Neural progenitor cell (in vitro differentiated cells): ENCODE measurements at places on chromosomes 16 and 17.
A peak's percentile ranks its signal among the peaks of the same experiment; 100 is the strongest.

- DNase-seq: no peak
Observed at GRCh38 chr17:50312308-50312707, 33.6 kb upstream of the XYLT2 start.

GRCh38 chr17:17190188-17190587 lies 15.9 kb downstream of the PLD6 start:
- no peak for DNase-seq

GRCh38 chr16:89361751-89362539 lies 128.4 kb downstream of the ANKRD11 start:
- DNase-seq: no peak

GRCh38 chr17:2123375-2124251 lies 68.7 kb downstream of the HIC1 start:
- DNase-seq: peak; percentile 53

DNA sequence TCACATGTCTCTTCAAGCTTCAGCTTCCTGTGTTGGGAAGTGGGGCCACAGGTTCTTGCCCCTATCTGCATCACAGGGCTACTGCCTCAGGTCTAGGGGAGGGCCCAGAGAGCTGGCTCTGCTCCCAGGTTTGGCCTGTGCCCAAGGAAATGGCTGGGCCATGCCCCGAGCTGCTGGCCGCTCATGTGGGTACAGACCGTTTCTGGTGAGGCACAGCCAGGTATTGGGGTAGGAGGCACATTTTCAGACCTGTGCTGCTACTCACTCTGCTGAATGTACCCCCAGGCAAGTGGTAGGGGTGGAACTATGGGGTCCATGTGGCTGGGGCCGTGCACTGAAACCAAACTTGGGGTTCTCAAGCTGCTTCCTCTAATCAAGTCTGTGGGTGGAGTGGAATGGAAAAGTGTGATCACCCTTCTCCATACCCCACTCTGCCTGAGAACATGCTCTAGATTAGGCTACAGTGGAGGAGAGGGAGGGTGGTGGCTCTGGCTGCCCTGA lies 4.6 kb downstream of the GAS2L2 start:
- no peak for DNase-seq

DNA sequence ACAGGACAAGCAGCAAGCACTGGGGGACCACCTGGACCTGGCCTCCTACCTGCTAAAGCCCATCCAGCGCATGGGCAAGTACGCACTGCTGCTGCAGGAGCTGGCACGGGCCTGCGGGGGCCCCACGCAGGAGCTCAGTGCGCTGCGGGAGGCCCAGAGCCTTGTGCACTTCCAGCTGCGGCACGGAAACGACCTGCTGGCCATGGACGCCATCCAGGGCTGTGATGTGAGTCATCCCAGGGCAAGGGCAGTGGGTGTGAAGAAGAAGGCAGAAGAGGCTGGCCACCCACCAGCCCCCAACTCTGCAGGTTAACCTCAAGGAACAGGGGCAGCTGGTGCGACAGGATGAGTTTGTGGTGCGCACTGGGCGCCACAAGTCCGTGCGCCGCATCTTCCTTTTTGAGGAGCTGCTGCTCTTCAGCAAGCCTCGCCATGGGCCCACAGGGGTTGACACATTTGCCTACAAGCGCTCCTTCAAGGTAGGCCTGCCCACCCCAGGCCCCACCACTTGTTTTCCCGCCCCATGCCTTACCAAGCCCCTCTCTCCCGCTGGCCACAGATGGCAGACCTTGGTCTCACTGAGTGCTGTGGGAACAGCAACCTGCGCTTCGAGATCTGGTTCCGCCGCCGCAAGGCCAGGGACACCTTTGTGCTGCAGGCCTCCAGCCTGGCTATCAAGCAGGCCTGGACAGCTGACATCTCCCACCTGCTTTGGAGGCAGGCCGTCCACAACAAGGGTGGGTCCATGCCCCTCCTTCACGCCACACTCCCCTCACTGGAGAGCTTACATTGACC lies 7.3 kb downstream of the PLEKHG4 start:
- no peak for DNase-seq

- no peak for DNase-seq
Observed at GRCh38 chr16:60755907-60756306, 1280.3 kb downstream of the CDH8 start.

DNA sequence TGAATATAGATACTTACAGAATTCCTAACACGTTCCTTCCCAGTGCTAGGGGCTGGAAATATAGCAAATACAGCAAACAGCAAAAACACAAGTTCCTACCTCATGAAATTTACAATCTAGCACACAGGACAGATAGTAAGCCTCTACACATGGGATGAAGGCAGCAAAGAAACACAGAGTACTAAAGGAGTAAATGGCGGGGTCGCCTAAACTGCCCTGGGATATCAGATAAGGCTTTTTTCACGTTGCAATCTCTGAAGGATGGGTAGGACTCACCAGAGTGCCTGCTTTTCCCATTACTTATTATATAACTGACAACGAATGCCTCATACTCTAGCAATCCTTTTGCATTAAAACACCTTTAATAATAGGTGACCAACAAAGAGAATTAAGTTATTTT lies 19.8 kb downstream of the CEP112 start:
- DNase-seq: no peak

- no peak for DNase-seq
Observed at GRCh38 chr16:57527027-57527426, 9.3 kb downstream of the CCDC102A start.

DNA sequence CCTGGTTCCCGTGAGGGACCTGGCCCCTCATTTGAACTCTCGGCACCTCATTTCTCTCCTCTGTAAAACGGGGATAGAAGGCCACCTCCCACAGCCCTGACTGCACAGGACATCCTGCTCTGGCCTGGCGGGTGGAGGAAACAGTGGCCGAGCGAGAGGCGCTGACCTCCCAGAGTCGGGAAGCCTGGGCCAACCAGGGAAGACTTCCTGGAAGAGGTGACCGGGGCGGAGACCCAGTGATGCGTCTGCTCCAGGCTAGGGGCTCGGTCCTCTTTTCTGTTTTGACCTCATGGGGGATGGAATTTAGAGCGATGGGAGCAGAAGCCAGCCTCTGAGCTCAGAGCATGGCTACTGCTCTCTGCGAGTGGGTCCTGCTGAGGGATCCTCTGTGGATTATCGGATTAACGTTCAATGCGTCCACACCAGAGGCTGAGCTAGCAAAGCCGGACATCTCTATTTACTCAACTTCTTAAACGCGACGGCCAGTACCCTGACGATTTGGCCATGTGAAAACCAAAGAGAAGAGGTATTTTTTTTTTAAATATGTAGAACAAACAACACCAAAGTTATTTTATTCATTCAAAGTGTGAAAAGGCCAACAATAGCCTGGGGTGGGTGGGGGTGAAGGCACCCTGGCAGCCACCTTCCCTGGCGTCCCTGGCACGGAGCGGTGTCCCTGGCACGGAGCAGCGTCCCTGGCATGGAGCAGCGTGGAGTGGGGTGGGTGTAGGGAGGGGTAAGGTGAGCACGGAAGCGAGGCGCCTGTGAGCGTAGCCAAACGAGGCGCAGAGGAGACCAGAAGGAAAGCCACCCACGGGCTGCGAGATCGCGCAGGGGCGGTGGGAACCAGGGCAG lies 9.2 kb upstream of the MSLN start:
- peak; percentile 58 for DNase-seq

GRCh38 chr17:2239170-2239551 lies 64.4 kb downstream of the SMG6 start:
- no peak for DNase-seq

- DNase-seq: no peak
Observed at GRCh38 chr16:49336581-49336980, 37.0 kb upstream of the C16orf78 start.

- DNase-seq: no peak
Observed at GRCh38 chr16:86899757-86900156, 321.4 kb downstream of the FOXL1 start.

DNA sequence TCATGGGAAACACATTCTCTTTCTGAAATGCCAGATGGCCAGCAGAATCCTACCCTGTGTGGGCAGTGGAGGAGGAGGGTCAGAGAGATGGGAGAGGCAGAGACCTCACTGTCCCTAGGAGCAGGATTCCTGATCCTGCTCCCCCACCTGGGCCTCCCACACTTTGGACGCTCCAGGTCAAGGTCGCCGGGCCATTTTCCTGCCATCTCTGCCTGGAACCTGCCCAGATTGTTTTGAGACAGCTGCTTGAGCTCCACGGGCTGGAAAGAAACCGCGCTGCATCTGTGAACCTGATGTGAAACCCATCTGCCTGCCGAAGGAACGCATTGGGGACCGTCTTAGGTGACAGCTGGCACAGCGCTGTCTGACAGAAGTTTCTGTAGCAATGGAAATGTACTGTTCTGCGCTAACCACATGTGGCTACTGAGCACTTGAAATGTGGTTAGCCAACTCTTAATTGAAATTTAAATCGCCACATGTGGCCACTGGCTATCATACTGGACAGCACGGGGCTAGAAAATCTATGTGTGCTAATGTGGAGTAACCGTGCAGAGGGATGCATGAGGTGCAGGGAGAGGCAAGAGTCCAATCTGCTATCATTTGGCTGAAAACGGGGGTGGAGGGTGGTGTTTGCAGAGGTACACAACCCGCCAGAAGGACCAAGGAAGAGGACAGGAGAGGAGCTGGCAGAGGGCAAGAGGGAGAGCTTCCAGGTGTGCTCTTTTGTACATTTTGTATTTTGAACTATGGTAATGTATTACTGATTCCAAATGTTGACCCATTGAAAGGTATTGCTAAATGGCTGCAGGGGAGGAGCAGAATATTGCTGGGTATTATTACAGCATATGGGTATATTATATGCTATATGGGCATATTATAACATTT lies 15.4 kb upstream of the NUBP1 start:
- DNase-seq: no peak

- no peak for DNase-seq
Observed at GRCh38 chr17:63335831-63336230, 110.3 kb downstream of the CYB561 start.

- DNase-seq: peak; percentile 54
Observed at GRCh38 chr16:69286941-69287713, 24.0 kb upstream of the VPS4A start.

DNA sequence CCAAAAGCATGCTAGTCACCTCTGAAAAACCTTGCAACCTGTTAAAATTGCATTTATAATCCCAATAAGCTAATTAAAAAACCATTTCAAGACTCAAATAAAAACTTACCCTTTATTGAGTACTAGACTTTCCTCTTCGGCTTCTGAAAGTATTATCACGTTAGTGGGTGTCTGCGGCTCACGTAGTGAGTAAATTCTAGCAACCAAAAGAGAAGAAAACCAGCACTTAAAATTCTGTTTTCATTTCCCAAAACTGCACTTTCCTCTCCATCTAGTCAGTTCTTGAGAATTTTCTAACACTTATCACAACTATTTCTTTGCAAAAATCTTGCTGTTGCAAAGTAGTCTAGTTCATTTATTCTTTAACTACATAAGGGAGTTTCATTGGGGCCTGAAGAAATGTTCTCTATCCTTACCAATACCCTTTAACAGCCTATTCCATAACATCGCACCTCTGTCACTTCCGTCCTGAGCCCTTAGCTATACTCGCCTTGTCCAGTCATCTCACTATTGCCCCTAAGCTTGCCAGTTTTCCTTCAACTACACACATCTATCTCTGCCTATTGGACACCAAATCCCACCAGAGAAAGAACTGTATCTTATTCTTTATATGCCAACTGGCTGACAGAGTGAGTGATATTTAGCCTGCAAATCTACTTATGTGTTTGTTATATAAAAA lies 8.7 kb downstream of the NUP88 start:
- DNase-seq: no peak

GRCh38 chr16:83721676-83722075 lies 86.1 kb upstream of the HSBP1 start:
- DNase-seq: no peak

DNA sequence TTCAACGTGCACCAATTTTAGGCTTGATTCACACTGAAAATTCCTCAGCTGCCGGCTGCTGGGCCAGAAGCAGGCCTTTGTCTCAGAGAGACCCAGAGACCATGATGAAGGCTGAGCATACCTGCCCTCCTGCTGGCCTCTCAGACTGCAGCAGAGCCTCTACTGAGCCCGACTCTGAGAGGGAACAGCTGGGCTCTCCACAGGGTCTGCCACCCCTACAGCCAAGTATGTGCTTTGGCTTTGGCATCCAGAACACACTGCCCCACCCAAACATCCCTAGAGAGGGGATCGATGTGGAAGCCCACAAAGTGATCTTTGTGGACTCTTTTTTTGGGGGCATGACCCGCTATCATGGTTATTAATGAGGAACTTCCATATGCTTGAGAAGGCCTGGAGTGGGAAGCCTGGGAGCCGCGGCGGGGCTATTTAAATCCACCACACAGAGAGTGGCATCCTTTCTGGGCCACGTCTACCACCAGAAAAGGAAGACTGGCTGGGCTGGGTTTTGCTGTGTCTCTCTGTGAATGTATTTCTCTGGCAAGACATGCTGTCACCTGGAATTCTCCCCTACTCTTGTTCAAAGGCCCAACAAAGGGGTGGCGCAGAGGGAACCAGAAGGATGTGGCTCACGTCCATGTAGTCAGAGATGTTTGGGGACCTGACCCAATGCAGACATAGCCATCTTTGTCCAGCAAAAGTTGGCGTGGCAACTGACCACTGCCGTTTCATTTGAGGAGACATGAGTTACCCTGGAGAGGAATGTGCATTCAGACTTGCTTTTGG lies 69.3 kb downstream of the GNAO1 start:
- no peak for DNase-seq

- DNase-seq: peak; percentile 94
Observed at GRCh38 chr17:7627250-7628121, at the start of gene SAT2. SAT2 (minus strand) TSS chr17:7627821; CDS start chr17:7627635, 186 bp downstream.

- no peak for DNase-seq
Observed at GRCh38 chr16:81831722-81832126, 52.6 kb downstream of the PLCG2 start.

GRCh38 chr17:75342996-75343395 lies 53.8 kb upstream of the SLC25A19 start:
- no peak for DNase-seq

DNA sequence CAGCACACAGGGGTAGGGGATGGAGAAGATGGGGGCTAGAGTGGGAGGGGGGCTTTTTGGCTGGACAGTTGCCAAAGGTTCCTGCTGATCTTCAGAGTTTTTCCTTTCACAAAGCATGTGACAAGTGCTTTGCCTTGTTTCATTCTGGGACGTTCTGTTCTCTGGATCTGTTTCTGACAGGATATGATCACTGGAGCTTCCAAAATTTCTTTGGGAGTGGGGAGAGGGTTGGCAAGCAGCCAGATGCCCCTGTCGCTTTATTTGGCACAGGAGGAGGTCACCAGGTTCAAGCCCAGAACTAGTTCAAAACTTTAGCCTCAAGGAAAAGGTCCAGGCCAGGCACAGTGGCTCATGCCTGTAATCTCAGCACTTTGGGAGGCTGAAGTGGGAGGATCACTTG lies 68.5 kb upstream of the TBX2 start:
- no peak for DNase-seq

GRCh38 chr17:1203967-1204291 lies 24.1 kb upstream of the ABR start:
- DNase-seq: no peak

- peak; percentile 68 for DNase-seq
Observed at GRCh38 chr16:3094289-3095027, 4.6 kb downstream of the ZSCAN10 start.

GRCh38 chr16:51399908-51400670 lies 249.0 kb upstream of the SALL1 start:
- no peak for DNase-seq
